Activated T-cell treated with anti-CD3 and anti-CD28 coated beads for 1 hour (primary cell): ENCODE measurements at places on chromosomes 2 and 18.

- DNase-seq, result no peak
Observed at GRCh38 chr2:176490061-176490861, 221.0 kb downstream of the MTX2 start.

GRCh38 chr2:84870306-84870705, 10.6 kb downstream of the TRABD2A start:
- DNase-seq, result no peak

DNA sequence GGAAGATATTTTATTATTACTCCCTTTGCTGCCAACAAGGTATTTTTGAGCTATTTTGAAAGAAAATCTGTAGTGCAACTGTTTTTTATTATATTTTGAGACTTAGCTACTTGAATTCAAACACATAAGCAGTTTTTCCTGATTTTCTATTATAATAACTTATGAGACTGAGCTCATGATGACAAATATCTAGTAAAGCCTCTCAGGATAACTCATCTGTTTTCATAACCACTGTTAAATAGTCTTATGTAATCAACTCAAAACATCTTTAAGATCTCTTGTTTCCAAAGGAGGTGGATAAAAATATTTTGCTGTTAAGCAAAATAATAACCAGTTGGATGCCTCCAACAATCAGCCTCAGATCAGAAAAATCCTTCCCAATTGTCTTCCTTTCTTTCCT, 21.9 kb upstream of the PPP1CB start:
- no peak for DNase-seq

DNA sequence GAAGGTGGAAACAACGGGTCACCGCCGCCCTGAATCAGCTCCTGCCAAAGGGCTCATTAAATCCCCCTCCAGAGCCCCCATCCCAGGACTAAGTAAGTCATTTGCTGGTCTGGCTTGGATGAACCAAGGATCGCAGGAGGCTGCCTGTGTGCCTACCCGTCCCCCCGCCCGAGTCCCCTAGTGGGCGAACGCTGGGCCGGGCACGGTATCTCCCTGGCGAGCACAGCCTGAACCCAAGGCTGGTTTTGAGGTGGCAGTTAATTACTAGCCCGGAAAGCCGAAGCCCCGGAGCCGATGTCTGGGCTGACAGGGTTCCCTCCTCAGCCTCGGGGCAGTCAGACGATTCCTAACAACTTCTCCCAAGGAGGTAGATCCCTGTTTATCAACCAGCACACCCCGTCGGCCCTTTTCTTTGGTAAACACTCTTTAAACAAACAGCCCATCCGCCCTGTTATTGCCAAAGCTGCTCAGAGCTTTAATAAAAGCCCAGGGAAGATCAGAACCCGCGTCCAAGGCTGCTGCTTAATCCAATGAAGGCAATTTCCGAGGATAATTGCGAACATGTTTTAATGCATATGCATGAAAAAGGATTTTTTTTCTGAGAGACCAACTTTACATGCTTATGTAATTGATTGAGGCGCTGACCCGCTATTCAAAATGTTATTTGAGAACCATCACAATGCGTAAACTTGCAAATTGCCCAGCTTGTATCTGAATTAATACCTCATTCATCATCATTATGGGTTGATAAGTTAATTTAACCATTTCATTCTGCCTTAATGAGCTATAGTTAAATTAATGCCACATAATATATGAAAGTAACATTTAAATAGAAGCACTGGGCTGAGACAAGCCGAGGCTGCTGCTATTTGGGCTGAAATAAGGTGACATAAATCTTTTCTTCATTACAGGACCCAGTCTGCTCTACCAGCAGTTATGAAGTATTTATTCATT, 10.5 kb downstream of the EVX2 start:
- DNase-seq, result no peak

DNA sequence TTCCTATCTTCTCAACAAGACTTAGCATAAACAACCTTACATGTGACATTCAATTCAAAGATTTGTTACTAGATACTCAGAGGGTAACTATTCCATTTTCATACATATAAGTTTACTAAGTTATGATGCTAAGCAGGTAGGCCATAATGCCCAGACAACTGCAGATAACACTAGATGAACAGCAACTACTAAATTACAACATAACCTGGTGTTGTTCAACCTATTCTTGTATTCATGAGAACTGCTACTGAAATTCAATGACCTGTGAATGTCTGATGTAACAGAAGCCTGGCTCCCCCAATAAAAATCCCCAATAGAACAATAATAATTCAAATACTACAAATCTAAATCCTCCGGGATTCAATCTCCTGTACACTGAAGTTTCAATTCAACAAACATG, 24.8 kb downstream of the FEZ2 start:
- DNase-seq, result no peak

DNA sequence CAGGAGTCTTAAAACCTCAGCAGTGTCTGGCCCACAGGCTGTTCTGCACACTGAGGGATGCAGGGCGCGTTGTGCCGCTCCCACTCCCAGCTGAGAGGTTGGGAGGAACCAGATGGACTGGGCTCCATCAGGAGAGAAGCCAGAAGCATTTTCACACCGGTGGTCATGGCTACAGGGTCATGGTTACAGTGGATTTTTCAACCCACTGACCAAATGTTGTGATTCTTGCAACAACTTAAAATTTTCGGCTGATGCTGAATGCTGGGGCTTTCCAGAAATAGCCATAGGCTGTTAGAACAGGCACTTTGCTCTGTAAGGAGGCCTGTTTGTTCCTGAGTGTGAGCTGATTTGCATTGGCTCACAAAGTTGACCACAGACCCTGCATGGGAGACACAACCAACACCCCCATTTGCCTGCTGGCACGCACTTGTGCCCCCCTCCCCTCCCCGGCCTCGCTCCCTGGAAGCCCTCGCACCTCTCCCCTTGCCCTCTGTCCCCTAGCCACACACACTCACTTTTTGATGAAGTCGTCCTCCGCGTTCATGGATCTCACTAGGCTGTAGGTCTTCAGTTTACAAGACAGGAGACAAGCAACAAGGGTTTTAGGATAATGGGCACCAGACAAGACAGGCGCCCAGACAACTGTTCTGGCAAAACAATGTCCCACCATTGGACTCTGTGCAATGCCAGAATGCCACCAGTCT, 3.4 kb downstream of the LPIN1 start:
- DNase-seq, result no peak

DNA sequence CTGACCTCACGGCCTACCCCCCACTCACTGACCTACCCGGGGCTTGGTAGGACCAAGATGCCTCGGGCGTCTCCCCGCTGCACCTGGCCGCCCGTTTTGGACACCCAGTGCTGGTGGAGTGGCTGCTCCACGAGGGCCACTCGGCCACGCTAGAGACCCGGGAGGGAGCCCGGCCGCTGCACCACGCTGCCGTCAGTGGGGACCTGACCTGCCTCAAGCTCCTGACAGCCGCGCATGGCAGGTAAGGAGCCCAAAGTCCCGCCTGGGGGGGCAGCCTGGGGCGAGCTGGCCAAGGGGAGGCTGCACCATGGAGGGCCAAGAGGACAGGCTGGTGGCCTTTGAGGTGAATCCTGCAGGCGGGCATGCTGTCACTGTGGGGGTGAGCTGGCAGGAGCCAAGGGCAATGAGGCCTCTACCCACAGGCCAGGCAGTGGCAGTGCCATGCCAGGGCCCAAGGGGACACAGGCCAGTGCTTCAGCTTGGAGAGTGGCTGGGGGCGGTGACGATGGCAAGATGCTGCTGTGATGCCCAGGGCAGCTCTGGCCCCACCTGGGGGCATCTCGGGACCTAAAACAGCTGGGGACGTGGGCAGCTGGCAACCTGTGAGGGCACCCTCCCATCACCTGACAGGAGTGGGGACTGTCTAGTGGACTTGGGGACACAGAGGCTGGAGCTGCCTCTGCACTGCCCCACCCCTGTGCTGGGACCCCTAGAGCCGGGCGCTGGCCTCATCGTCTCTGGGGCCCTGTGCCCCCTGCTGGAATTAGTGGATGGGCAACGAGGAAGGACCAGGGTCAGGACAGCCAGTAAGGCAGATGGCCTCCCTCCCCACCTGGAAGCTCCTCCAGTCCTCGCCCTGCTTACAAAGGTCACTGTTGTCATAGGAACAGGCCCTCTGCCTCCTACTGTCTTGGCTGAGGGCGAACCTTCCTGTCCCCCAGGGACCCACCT, 2.0 kb downstream of the ESPNL start:
- no peak for DNase-seq

DNA sequence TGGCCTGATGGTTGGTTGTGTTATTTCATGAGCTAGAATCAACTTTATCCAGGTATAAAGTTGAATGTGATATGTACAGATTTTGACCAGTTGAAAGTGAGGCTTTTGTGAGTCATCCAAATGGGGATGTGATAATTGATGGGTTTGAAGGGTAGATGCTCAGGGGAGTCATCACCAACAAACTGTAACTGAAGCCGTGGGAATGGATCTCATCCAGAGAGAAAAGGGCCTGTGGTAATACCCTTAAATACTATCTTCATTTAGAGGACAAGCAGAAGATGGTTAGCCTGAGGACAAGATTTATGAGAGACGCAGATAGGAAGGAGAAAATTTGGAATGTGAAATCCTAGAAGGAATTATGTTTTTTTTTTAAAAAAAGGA, 90.5 kb upstream of the MYO3B start:
- no peak for DNase-seq

DNA sequence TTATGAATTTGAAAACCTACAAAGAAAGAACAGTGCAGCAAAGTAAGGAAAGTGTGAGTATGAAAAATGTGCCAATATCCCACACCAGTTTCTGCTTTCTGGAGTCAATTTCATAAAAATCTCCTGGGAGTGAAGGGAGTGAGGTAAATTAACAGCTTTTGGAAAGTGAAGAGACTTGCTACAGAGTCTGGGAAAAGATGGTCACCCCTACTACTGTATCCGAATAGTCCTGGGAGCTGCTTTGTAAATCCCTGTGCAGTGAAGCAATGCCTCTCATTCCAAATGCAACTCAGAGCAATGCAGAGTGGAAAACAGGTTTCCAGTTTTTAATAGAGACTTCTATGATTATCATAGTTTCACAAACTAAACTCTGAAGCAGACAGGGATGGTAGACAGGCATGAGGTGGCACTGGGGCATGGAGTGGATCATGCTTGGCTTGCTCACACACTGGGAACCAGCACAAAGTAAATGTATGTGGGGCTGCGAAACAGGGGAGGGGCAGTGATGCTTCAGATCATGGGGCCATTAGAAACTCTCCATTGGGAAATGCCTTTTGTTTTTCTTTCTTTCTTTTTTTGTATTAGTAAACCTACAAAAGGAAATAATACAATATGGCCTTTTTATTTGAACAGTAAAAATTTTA, 10.6 kb downstream of the COL5A2 start:
- DNase-seq, result no peak

- no peak for DNase-seq
Observed at GRCh38 chr2:215697003-215697402, 261.1 kb upstream of the FN1 start.

DNA sequence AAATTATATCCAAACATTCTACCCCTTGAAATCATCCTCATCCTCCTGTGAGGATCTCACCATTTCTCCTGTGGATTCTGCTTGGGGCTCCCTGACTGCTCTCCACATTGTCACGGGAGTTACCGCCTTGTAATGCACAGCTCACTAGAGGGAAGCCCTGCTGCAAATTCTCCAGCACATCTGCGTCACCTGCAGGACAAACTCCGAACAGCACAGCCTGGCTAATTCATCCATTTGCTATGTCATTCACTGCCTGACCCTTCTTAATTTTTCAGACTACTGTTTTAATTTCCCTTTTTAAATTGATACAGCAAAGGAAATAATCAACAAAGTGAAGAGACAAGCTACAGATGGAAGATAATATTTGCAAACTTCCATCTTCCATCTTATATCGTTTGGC, 627.4 kb downstream of the FBXO15 start:
- no peak for DNase-seq

GRCh38 chr2:180012523-180012922, 5.4 kb upstream of the CWC22 start:
- no peak for DNase-seq

DNA sequence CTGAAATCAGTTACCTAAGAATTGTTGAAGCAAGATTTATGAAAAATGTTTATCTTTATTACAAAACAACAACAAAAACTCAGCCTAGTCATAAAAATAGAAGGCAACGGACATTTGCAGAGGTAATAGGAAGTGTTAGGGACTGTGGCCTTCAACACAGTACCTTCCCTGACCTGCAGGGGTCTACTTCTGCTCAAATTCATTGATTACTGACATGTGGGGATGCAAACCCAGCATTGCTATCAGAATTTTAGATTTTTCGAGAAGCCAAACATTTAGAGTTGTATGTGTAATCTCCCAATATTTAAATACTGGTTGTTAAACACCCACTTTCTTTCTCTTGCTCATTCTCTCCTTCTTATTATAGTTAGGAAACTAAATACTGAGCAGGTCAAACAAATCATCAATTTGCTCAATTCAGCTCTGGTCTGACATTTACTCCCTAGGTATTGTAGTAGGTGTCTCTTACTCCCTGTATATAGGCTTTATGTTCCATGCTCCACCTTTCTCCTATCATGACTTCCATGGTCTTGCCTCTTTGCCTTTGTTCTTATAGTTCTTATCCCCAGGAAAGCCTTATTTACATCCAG, 198.5 kb downstream of the UBE2E3 start:
- no peak for DNase-seq

DNA sequence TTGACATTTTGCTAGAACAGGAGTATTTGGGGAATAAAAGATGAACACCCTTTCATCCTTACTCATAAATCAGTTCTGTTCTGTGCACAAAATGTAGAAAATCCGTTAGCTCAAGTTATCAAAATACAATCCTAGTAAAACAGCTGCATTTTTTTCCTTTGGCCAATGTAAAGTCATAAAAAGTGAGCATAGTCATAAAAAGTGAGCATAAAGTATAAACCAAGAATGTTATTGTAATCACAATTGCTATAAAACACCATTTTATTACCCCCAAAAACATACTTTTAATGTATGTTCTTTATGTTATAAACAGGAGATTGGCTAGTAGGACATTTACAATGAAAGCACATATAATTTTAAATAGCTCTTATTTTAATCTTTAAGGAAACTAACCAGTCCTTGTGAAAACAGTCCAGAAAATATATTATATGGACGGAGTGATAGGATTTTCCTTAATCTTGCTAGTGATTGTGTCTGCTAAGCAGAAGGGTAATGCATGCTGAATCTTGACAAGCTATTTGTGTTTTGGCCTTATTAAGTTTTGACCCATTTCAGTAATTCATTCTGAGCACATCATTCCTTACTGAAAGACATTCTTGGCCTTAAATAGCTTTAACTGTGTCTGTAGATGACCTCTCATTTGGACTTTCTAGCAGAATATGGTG, 891.8 kb downstream of the DSC3 start:
- DNase-seq, result no peak

GRCh38 chr2:240424341-240425235, 10.9 kb upstream of the GPC1 start:
- no peak for DNase-seq
